Immature natural killer cell (primary cell): ENCODE measurements at places on chromosomes 3 and 15.

DNA sequence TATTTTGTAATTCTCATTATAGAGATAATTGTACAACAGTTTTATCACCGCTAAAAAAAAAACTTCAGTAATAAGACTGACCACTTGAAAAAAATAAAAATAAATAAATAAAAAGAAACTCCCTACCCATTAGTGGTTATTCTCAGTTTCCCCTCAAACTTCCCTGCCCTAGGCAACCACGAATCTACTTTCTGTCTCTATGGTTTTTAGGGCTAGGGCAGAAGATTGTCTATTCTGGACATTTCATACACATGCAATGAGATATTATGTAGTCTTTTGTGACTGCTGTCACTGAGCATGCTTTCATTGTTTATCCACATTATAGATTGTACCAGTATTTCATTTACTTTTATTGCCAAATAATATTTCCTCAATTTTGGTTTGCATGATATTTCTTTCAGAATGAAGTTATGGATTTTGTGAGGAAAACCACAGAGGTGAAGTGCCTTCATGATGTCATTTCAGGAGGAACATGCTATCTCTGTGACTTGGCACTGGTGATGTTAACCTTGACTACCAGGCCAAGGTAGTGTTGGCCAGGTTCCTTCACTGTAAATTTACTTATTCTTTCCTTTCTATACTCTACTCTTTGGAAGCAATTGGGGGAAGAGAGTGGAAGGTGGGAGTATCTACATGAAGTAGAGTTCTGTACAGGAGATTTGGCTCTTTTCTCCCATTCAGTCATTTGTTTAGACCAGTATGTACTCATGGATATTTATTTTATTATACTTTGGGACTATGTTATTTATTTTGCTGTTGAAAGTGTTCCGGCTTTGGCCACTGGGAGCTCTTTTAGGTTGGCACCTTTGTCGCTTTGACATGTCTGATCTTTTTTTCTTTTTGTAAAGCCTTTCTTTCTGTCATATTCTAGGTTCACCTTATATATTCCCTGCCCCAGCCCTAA, 86.3 kb downstream of the GMPS start:
- DNase-seq, result no peak

GRCh38 chr3:120559242-120560061, 36.7 kb upstream of the NDUFB4 start:
- DNase-seq, result no peak

DNA sequence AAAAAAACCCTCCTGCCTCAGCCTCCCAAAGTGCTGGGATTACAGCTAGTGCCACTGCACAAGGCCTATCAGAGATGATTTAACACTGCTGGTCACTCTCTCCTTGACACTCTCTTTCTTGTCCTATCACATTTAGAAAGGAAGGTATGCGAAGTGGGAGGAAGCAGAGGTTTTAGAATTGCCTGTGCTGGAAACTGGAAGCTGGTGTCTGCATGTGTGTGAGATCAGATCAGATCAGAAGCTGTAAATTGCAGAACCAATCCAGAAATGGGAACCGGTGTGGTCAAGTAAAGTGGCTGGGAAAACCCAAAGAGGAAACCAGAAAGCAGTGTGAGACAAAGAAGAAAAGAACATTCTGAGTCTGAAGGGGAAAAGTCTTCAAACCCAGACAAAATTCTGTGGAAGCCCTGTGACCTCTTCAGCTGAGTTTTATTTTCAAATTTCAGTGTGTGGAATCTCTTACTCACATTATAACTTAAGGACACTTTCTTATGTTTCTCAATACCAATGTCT, 2.8 kb downstream of the EFHB start:
- no peak for DNase-seq

DNA sequence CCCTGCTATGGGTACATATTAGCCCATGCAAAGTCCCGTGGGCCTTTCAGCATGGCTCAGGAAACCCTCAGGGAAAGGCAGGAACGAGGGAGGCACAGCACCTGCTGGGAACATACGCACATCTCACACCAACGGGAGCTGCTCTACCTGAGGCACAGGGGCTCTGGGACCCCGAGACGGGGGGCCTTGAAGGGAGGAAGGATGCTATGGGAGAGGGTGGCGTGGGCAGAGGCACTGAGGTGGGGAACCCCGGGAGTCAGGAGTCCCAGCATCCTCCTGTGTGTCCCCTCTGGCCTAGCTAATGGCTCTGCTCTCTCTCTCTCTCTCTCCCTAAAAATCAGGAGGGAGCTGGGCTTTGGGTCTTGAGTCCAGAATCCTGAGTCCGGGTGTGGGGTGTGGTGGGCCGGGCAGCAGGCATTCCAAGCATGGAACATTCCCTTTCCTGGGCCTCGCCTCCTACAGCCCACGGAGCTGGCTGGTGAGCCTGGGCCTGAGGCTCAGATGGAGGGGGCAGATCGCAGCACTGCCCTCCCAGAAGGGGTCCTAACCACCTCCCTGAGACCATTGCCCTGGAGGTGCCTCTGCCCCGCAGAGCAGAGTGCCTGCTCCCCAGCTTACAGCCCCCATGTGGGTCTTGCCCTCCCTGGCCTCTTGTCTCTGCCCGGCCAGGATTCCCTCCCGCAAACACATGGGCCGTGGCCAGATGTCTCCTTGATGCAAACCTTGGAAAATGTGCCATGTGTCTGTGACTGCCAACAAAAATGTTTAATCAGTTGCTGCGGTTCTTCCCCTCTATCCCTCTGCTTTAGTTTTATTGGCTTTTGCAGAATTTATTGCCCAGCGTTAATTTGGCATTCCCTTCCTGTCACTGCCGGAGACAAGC, 101.6 kb downstream of the TMEM266 start:
- DNase-seq, result no peak

GRCh38 chr3:136838641-136839555, 20.0 kb downstream of the SLC35G2 start:
- DNase-seq, result no peak

DNA sequence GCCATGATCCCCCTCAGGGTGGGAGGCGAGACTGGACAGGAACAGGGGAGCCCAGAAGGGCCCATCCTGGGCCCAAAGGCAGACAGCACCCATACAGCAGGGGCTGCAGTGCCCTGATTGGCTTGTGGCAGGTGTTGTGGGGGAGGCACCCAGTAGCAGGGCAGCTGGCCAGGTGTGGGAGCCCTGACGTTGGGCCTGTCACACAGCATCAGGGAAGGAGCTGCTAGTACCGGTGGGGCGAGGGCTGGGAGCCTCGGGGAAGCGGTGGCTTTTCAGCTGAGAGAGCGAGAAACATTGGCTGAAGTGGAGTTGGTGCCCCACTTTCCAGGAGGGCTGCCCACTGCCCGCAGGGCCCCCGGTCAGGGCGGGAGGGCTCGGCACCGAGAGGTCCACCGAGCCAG, 19.7 kb upstream of the CYP11A1 start:
- no peak for DNase-seq

DNA sequence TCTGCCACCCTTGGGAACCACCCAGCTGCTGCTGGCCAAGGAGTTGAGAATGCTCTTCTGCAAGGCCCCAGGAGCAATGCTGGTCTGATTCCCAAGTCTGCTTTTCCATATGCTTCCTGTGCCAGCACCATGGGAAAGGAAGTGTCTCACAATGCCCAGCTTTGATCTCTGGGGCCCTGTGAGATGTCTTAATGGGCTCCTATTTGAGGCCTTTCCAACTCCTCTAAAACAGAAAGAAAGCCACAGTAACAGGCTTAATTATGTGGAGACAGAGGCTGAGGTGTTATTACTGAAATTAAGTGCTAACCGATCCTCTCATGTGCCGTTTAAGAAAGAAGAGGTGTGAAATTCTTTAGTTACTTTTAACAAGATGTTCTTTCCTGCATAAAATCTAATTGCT, 4.5 kb downstream of the EOGT start:
- no peak for DNase-seq

DNA sequence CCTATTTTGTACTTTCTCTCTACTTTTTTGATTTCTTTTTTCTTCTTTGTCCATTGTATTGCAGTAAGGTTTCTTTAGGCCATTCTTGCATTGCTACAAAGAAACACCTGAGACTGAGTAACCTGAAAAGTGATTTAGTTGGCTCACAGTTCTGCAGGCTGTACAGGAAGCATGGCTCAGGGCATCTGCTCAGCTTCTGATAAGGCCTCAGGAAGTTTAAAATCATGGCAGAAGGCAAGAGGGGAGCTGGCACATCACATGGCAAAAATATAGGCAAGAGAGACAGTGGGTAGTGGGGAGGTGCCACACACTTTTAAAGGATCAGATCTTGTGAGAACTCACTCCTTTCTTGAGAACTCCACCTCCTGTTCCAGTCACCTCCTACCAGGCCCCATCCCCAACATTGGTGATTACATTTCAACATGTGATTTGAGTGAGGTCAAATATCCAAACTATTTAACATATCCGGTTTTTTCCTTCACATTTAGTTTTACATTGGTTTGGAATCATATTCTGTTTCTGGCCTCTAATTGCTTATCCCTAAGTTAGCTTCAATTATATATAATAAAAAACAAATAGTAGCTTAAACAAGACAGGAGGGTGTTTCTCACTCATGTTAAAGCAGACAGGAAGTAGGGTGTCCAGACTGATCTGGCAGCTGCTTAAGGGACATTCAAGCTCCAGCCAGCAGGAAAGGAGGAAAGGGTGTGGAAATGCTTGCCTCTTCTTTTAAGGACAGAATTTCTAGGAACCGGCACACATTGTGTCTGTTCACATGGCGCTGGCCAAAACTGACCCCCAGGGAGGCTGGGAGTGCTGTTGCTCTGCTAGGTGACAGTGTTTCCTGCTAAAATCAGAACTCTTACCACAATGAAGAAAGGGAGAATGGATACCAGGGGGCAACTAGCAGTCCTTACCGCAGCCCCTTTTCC, 28.8 kb upstream of the SKOR1 start:
- DNase-seq, result no peak

GRCh38 chr3:184582646-184583577, 21.3 kb downstream of the EPHB3 start:
- DNase-seq, result no peak

GRCh38 chr3:14440168-14440518, 37.7 kb downstream of the SLC6A6 start:
- DNase-seq, result no peak

DNA sequence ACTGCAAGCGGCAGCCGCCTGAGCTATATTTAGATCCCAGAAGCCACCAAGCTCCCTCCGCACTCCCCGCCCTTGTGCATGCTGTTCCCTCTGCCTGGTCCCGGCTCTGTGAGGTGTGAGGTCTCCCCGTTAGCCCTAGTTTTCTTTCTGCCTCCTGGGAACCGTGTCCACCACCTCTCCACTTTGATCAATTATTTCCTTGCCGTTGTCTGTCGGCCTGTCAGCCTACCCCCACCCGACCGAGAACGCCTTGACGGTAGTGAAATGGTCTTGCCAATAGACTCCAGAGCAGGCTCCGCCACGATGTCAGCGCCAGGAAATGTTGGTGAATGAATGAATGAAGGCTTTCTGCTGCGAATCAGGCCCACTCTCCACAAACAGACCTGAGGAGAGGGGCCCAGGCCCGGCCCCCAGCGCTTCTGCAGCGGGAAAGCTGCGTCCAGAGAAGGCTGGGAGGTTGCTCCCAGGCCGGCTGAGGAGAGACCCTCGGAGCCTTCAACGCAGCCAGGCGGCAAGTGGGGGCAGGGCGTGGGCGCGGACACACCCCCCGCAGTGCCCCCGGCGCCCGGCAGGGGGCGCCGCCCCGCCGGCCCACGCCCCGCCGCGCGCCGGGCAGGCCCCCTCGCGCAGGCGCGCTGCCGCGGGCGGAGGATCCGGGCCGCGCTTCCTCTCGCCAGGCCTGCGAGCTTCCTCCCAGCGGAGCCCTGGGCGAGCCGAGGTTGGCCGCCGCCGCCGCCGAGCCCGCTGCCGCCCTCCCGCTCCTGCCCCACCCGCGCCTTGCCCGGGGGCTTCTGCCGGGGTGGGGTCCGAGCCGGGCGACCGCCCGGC, at the start of gene CSK:
CSK (plus strand) TSS at position 650 of the 828 bp plus-strand sequence. CDS start 16,218 bp downstream, outside the sequence.
- DNase-seq, result peak; percentile 87

DNA sequence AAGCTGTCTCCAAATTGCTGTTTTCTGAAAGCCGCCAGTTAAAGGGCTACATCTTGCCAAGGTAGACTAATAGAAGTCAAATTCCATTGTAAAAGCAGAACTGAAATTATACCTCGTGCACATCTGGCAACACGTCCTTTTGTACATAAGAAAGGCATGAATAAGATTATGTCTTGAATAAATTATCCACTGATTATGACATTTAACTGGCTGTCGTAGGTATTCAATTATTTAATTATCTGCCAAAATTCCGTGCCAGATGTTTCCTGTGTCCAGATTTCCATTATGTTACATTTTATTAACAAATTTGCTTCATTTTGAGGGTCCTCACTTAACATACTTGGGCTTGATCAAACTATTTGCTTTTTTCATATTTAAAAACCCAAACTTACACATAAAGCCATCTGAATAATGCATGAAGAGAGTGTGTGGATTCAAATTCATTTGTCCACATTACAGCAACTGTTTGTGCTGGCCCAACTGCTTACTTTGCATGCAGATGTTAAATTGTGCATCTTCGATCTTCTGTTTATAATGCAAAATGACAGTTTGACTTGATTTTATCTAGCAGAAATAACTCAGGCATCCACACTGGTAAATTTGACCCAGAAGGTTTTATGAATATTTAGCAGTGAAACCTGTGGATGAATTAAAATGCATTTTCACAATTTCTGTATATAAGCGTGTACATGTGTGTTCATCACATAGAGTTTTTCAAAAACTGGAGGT, 701.5 kb downstream of the ZNF385D start:
- no peak for DNase-seq

DNA sequence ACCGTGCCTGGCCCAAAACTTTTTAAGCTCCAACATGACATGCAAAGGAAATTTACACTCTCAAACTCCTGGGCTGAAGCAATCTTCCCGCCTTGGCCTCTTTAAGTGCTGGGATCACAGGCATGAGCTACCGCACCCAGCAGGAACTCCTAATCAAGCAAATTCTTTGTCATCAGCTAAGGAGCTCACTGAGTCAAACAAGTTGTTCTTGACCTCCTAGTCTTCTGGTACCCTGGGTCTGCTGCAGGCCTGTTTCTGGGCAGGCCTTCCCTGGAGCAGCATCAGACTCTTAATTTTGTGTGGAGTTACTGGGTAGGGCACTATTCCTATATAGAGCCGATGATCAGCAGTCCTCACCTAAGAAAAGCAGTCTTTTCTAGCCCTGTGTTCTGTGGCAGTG, 68.4 kb upstream of the FLNB start:
- DNase-seq, result no peak

- no peak for DNase-seq
Measured at GRCh38 chr15:80727196-80727595, 32.1 kb downstream of the ABHD17C start.

GRCh38 chr15:91465696-91466095, 365.6 kb downstream of the SV2B start:
- no peak for DNase-seq

DNA sequence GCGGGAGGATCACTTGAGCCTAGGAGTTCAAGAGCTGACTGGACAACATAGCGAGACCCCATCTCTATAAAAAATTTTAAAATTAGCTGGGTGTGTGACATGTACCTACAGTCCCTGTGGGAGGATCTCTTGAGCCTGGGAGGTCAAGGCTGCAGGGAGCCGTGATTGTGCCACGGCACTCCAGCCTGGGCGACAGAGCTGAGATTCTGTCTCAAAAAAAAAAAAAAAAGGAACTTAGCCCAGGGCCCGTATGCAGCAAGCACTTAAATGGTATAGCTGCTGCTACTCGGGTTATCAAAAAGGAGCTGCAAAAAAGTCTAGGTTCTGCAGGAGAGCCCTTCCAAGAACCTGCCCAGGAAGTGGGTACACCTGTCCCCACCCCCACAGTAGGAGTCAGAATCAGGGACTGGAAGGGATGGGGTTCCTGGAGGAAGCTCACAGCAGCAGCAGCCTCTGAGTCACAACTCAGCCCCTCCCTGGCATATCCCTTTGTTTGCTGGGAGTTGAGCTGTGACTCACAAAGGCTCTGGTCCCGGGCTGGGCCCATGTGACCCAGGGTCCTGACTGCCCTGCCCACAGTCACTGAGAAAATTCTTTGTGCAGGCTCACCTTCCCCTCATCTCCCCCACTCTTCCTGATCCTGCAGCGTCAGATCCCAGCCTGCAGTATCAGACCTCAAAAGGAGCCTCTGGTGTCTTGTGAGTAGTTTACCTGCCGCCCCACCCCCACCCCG, at the start of gene SPATA12:
SPATA12 (plus strand) TSS at position 576 of the 733 bp plus-strand sequence. CDS start 13,031 bp downstream, outside the sequence.
- DNase-seq, result no peak
